ENCODE measurements at places on chromosomes 3 and 15. TPM values are rescaled to one million over a fixed set of nuclear protein-coding genes. Genes with fewer than 3 reads are reported as not detected.

DNA sequence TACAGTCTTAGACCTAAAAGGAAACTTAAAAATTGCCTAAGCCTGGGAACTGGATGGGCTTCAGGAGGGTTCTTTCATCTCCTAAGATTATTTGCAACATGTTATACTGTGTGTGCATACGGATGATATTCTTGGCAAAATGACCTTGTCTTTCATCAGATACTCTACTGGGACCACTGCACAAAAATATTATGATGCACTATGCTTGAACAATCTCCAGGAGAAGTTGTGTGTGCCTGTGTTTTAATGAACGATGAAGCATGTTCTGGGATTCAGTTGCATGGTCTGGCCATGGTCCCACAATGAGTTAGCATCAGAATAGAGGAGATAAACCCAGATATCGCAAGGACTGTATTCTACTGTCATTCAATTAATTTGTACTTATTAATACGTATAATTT, 68.7 kb downstream of the GAP43 start:
- no peak for DNase-seq

GRCh38 chr3:17176757-17177156, 292.0 kb downstream of the PLCL2 start:
- no peak for DNase-seq

GRCh38 chr15:62187425-62187824, 22.3 kb upstream of the C2CD4B start:
- no peak for DNase-seq

DNA sequence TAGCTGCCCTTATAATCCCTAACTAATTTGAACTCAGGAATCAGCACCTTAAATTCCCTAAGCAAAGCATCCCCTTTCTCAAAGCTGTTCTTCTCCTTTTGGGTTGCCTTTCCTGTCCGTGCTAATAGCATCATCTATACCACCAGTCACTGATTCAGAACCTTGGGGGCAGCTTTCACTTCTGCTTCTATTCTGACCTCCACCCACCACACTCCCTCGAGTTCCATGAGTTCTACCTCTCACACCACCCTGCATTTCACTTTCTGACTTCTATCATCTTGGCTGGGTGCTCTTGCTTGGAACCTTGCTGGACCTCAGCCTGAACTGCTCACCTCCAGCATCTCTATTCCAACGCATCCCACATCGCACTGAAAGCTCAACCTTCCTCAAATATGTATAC, 55.4 kb upstream of the KCNMB2 start:
- DNase-seq, result no peak

DNA sequence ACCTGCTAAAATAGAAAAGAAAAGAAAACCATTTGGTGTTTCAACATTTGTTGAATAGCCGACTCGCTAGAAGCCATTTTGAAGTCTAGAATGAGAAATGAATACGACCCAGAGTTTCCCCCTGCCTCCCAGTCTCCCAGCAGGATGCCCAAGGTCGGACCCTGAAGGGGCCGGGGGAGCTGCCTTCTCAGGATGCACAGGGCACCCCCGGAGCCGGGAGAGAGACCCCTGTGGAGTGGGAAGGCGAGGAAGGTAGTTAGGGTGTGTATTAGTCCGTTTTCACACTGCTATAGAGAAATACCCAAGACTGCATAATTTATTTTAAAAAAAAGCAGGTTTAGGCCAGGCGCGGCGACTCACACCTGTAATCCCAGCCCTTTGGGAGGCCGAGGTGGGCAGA, 44.7 kb downstream of the NIPA2 start:
- peak; percentile 60 for DNase-seq

- DNase-seq, result no peak
Measured at GRCh38 chr3:112333381-112334317, 693 bp downstream of the CD200 start.

The NME9 gene
- not detected for total RNA-seq

DNA sequence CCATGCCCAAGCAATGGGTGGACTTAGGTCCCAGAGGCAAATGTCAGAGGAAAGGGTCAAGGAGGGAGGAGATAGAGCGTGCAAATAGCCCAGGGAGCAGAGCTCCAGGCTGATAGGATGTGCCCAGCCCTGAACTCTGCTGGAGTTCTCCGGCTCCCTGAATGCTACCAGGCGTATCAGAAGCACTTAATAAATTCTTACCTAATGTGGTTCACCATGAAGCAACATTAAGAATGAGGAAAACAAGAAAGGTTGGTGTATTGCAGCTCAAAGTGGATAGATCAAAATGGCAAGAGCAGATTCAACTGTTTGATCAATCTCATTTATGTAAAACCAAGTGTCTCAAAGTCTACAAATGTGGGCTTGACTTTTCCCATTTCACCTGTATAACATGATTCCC, 38.3 kb downstream of the PXYLP1 start:
- no peak for DNase-seq

The PIK3R4 gene
- 26.1 TPM for total RNA-seq

The WDR72 gene
- not detected for total RNA-seq

The FAM3D gene
- not detected for total RNA-seq

DNA sequence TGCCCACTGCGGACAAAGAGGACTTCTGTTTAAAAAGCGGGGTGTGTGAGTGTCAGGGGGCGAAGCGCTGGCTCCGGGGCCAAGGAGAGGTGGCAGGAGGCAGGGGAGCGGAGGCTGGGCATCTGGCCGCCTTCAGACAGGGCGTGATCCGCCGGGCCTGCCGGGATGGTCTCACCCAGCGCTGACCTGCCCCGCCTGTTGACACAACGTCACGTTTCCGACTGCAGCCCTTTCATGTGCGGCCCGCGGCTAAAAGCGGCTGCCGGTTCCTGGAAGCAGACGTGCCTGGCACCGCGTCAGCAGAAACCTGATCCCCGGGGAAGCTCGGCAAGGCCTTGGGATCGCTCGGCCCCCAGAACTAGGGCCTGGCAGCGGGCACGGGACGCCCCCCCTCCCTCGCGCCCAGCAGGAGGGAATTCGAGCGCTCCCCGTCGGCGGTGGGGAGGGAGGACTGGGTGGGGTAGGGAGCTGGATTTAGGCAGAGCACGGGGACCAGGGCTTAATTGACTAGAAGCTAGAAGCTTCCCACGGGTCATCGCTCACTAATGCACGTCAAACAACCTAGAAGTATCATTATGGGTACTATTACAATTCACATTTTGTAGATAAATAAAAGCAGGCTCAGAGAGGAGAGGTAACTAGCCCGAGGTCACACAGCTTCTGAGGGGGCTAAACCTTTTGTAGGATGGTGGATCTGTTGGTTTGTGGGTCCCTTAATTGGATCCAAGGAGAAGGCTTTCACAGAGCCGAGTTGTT, 7.7 kb downstream of the BHLHE40 start:
- peak; percentile 99 for DNase-seq

DNA sequence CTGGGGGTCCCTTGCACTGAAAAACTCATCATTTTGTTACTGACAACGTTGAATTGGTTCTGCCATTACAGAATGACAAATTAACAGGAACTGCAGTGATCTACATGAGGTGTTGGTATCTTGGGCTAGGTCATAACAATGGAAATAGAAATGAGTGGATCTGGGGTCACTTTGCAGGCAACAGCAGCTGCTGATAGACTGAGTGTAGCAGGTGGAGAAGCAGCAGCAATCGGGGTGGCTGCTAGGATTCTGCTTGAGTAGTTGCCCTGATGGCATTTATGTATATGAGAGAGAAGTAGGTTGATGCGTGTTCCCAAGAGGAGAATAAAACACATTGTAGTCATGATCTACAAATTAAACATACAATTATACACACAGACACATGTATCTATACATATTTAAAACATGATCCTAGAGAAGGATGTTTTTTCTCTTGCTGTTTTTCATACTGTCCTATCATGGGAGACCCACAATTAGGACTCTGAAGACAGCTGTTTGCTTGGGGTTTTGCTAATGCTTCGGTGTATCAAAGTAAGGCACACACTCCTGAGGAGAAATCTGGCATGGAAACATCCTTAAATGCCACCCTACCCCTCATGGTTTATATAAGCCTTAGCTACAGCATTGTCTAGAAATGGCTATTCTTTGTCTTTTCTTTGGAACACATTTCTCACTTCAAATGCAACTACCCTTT, 15.8 kb upstream of the THBS1 start:
- DNase-seq, result no peak

- DNase-seq, result no peak
Measured at GRCh38 chr3:169103951-169104941, 559.3 kb downstream of the MECOM start.

DNA sequence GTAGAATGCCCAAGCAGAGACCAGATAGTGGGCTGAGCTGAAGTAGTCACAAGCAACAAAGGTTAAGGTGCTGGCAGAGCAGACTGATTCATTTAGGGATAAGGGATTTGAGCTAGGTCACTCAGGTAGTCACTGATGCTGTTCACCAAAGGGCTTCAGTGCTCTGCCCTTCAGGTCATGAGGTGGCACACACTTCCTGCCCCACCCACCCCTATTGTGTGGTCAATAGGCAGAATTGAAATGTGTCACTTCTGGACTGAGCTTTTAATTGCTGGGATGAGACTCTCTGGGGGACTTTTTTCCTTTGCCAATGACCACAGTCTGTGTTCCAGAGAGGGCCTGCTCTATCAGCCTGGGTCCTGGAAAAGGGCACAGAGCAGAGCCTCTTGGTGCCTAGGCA, 2.9 kb upstream of the DIS3L start:
- no peak for DNase-seq

The ZNF621 gene
- total RNA-seq, result 21.0 TPM

- DNase-seq, result no peak
Measured at GRCh38 chr3:182233957-182234356, 522.2 kb downstream of the SOX2 start.

DNA sequence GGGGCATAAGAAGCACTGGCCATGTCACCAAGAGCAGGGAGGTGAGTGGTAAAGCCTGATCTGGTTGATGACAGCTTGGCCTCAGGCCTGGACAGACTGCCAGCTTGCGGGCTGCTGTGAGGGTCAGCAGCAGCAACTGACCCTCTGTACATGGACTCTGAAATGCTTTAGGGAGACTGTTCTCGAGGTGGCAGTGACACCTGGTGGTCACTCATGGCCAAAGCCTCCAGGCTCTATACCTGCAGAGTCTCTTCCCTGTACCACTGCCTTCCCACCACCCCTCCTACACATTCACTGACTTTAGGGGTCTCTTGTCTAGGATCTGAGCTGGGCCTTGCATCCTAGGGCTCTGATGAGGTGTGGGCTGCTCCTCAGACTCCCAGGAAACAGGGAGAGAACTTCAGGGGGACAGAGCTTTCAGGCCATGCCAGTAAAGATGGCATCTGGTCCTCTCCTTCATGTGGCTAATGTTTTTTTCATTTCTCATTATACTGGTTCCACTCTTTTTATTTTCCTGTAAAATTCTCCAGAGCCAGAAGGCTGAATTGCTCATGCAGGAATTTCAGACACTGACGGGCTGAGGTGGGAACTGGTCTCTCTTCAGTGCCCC, 17.2 kb upstream of the TIMP4 start:
- DNase-seq, result no peak
